ENCODE measurements at places on chromosomes 2 and 18.

DNA sequence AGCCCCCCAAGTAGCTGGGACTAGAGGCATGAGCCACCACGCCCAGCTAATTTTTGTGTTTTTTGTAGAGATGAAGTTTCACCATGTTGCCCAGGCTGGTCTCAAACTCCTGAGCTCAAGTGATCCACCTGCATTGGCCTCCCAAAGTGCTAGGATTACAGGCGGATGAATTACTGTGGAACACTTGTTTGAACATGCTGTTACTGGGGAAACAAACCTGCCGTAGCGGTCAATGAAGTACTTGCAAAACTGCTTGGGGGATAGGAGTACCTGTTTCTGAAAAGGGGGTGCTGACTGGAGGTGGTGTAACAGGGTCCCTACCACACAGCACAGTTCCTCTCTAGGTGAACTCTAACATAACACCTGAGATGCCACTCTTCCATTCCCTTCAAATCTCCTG is 5.9 kb upstream of the IMPACT start:
- no peak for DNase-seq

DNA sequence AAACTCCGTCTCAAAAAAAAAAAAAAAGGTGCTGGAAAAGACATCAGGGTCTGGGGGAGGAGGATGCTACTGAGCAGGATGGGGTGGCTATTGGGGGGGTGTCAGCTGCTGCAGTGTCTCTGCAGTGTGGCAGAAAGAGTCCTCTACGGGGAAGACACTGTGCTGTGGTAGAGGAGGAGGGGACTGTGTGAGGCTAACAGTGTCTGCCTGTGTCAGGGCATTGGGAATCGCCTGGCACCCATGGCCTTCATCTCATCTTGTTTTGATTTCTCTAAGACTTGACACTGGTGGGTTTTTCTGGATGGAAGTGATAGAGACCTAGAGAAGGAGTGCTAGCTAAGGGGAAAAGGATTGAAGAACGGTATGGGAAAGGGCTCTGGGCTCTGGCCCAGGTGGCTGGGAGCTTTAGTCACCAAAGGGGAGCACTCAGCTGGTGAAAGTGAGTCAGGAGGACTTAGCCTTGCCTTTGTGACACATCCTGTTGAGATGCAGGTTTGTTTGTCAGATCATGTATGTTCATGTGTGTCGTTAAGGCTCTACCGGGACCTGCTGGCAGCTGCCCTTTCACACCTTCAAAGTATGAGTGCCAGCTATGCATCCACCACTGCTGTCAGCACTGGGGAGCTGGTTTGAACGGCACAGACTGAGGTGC is 58.0 kb downstream of the FARP2 start:
- DNase-seq = no peak

DNA sequence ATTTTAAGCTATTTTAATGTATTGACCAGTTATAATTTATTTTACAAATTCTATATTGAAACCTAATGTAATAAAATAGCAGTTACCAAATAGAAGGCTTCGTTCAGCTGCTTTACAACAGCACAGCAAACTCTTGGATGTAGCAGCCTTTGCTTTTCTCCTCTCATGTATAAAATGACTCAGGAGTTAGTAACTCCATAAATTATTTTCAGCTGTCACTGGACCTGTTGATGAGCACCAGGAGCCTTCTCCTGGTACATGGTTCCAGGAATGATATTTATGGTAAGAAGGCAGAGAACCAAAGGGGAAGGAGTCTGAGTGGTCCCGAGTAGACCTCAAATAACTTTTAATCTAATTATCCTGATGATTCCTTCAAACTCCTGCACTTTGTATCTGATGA is 256.4 kb upstream of the NETO1 start:
- no peak for DNase-seq

- no peak for DNase-seq
Measured at GRCh38 chr2:128732976-128733431, 414.3 kb upstream of the HS6ST1 start.

GRCh38 chr18:13610555-13611141 is 115.7 kb downstream of the FAM210A start:
- no peak for DNase-seq

Measured in stimulated activated CD8-positive, alpha-beta memory T cell treated with anti-CD3 and anti-CD28 coated beads, Interleukin-4, amount 100 ng/mL, for 1 hour (primary cell).